Testis (tissue), 5 donors: ENCODE measurements at places on chromosomes 2 and 18.

GRCh38 chr18:37578886-37579513 lies 13.4 kb upstream of the CELF4 start:
- peaks cover 6% of the 10 kb centered on the region for H3K4me1 ChIP-seq
- no peak overlapping the region for H3K4me3 ChIP-seq
- H3K36me3 ChIP-seq: no peaks in the 10 kb centered on the region
- DNase-seq: peak; percentile 38
- no peaks in the 10 kb centered on the region for H3K27me3 ChIP-seq

- H3K27me3 ChIP-seq: no peaks in the 10 kb centered on the region
- DNase-seq: no peak
- peaks cover 7% of the 10 kb centered on the region for H3K4me1 ChIP-seq
- no peak overlapping the region for H3K4me3 ChIP-seq
- no peaks in the 10 kb centered on the region for H3K36me3 ChIP-seq
Observed at GRCh38 chr2:66832646-66833435, 397.9 kb downstream of the MEIS1 start.

GRCh38 chr2:19029655-19030054 lies 328.8 kb downstream of the OSR1 start:
- no peak overlapping the region for H3K4me3 ChIP-seq
- no peaks in the 10 kb centered on the region for H3K36me3 ChIP-seq
- no peaks in the 10 kb centered on the region for H3K27me3 ChIP-seq

- no peak overlapping the region for H3K27ac ChIP-seq
- no peaks in the 10 kb centered on the region for H3K27me3 ChIP-seq
- H3K36me3 ChIP-seq: no peaks in the 10 kb centered on the region
- DNase-seq: no peak
- no peak overlapping the region for H3K4me3 ChIP-seq
- no peaks in the 10 kb centered on the region for H3K4me1 ChIP-seq
Observed at GRCh38 chr2:6793371-6793770, 72.3 kb downstream of the CMPK2 start.

- H3K4me1 ChIP-seq: no peaks in the 10 kb centered on the region
- H3K4me3 ChIP-seq: no peak overlapping the region
- H3K27me3 ChIP-seq: no peaks in the 10 kb centered on the region
- DNase-seq: peak; percentile 19
- H3K27ac ChIP-seq: no peak overlapping the region
- no peaks in the 10 kb centered on the region for H3K36me3 ChIP-seq
Observed at GRCh38 chr18:63570721-63571120, 16.4 kb upstream of the SERPINB13 start.

DNA sequence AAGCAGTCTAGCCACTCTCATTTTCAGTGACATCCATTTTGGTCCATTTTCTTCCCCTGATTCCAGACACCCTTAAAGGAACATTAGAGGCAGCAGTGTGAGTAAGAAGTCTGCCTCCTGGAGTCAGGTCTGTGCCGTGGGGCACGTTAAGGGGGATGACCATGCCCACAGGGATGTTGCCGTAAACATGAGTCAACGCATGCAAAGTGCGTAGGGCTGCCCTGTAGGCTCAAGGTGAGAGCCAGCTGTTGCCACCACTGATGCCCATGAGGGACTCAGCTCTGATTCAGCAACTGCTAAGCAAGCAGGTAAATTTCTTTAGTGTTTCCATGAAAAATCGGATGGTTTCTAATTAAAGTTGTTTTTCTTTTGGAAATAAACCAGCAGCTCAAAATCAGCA lies 61.4 kb upstream of the TFCP2L1 start:
- H3K36me3 ChIP-seq: no peaks in the 10 kb centered on the region
- H3K4me1 ChIP-seq: no peaks in the 10 kb centered on the region
- H3K27me3 ChIP-seq: no peaks in the 10 kb centered on the region
- no peak for DNase-seq
- H3K27ac ChIP-seq: no peak overlapping the region

DNA sequence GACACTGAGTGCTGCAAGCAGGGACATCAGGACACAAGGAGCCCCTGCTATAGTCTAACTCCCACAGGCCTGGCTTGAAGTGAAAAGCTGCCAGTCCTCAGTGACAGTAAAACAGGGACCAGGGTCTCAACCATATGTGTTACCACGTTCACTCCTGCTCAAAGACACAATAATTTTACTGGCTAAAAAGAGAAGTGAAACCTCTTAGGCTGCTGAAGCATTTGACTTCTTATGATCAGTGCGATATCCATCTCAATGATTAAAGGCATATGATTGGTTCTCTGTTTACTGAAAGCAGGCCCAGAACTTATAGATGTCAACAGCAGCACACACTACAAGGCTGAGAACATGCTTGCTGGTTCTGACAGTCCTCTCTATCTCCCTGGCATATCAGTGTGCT lies 129.8 kb upstream of the LMAN1 start:
- DNase-seq: no peak
- H3K4me1 ChIP-seq: no peaks in the 10 kb centered on the region
- no peak overlapping the region for H3K4me3 ChIP-seq
- H3K27me3 ChIP-seq: no peaks in the 10 kb centered on the region
- H3K27ac ChIP-seq: no peak overlapping the region

GRCh38 chr2:2919574-2920365 lies 457.8 kb downstream of the EIPR1 start:
- no peaks in the 10 kb centered on the region for H3K36me3 ChIP-seq
- no peaks in the 10 kb centered on the region for H3K4me1 ChIP-seq
- no peaks in the 10 kb centered on the region for H3K27me3 ChIP-seq
- no peak overlapping the region for H3K27ac ChIP-seq
- H3K4me3 ChIP-seq: no peak overlapping the region

DNA sequence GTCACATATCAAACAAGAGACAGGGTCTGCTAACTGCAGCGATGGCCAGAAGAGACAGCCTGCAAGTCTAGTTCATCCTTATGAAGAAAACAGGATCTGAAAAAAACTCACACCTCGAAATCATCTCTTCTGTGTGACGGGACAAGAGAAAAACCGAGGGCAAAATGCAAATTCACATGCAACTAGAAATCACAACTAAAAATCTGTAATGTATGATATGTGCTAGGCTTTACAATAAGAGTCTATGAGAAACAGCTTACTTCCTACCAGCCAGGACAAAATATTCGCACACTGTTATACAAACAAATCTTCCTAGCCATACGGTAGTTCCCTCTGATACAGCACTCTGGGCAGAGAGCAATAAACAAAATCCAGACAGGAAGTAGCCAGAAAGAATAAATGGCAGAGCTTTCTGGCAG lies 48.8 kb downstream of the ANKRD44 start:
- no peaks in the 10 kb centered on the region for H3K4me1 ChIP-seq
- no peak for DNase-seq
- no peak overlapping the region for H3K4me3 ChIP-seq
- no peaks in the 10 kb centered on the region for H3K36me3 ChIP-seq
- H3K27ac ChIP-seq: no peak overlapping the region
- H3K27me3 ChIP-seq: no peaks in the 10 kb centered on the region

- no peaks in the 10 kb centered on the region for H3K36me3 ChIP-seq
- no peak overlapping the region for H3K27ac ChIP-seq
Observed at GRCh38 chr18:21669736-21670285, 34.8 kb downstream of the ABHD3 start.

DNA sequence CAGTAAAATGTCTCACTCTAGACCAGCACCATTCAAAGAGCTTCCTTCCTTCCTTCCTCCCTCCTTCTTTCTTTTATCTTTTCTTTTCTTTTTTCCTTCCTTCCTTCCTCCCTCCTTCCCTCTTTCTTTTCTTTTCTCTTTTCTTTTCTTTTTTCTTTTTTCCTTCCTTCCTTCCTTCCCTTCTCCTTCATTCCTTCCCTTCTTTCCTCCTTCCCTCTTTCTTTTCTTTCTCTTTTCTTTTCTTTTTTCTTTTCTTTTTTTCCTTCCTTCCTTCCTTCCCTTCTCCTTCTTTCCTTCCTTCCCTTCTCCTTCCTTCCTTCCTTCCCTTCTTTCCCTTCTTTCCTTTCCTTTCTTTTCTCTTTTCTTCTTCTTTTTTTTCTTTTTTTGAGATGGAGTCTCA lies 985.1 kb downstream of the DSC3 start:
- no peak overlapping the region for H3K4me3 ChIP-seq
- no peaks in the 10 kb centered on the region for H3K36me3 ChIP-seq
- no peak for DNase-seq
- H3K4me1 ChIP-seq: no peaks in the 10 kb centered on the region
- H3K27me3 ChIP-seq: no peaks in the 10 kb centered on the region

DNA sequence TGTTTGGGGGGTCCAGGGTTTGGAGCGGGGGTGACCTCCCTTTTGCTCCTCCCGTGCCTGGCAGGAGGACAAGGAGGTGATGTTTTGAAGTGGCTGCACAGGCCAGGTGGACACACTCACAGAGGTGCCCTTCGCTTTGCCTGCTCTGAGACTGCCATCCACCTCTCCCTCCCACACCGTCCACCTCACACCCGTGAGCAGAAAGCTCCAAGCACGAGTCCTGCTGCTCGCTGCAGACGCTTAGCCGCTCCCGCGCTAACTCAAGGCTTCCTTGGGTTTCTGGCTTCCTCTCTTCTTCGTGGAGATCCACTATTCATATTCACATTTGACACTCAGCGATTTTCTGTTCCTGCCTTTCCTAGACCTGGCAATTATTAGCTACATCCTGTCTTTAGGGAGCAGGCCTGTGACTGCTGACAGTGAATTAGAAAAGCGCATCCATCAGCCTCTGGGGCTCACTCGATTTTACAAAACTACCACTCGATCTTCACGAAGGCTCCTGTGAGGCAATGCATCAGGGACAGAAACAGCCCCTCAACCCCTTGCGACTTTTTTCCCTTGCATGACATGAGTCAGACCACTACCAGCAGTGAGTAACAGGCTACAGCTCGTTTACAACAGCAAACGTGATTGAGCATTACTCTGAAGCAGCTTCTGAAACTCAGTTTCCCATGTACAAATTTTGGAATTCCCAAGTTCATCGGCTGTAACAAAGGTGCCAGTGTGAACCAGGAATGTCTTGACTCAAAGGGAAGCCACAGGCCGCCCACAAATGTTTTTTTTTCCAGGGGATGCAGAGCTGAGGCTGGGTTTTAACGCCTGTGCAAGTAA lies 238.7 kb upstream of the SOX11 start:
- H3K4me1 ChIP-seq: no peaks in the 10 kb centered on the region
- no peaks in the 10 kb centered on the region for H3K27me3 ChIP-seq
- H3K27ac ChIP-seq: no peak overlapping the region
- no peak for DNase-seq

- H3K27ac ChIP-seq: no peak overlapping the region
- H3K4me3 ChIP-seq: no peak overlapping the region
- H3K27me3 ChIP-seq: no peaks in the 10 kb centered on the region
- DNase-seq: no peak
Observed at GRCh38 chr2:134181219-134181618, 72.7 kb upstream of the MGAT5 start.

DNA sequence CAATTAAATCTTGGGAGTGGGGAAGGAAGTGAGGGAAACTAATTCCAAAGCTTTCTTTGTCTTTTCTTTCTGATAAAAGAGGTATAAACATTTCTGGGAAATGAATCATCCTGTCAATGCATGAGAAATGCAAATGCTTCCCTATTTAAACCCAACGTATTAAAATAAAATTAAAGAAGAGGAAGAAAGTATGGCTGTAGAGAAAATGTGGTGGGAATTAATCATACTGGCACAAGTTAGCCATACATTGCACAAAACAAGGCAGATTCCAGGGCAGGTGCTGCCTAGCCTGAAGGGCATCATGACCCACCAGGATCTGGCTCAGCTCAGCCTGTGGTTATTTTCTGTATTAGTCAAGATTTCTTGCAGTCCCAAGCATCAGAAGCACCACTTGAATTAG lies 338.0 kb downstream of the NYAP2 start:
- H3K27me3 ChIP-seq: no peaks in the 10 kb centered on the region
- no peak for DNase-seq
- H3K4me1 ChIP-seq: peaks cover 8% of the 10 kb centered on the region
- H3K27ac ChIP-seq: no peak overlapping the region
- H3K36me3 ChIP-seq: no peaks in the 10 kb centered on the region

- no peak for DNase-seq
- H3K4me3 ChIP-seq: no peak overlapping the region
- no peaks in the 10 kb centered on the region for H3K27me3 ChIP-seq
- no peak overlapping the region for H3K27ac ChIP-seq
Observed at GRCh38 chr2:14967729-14968128, 335.2 kb downstream of the LRATD1 start.

DNA sequence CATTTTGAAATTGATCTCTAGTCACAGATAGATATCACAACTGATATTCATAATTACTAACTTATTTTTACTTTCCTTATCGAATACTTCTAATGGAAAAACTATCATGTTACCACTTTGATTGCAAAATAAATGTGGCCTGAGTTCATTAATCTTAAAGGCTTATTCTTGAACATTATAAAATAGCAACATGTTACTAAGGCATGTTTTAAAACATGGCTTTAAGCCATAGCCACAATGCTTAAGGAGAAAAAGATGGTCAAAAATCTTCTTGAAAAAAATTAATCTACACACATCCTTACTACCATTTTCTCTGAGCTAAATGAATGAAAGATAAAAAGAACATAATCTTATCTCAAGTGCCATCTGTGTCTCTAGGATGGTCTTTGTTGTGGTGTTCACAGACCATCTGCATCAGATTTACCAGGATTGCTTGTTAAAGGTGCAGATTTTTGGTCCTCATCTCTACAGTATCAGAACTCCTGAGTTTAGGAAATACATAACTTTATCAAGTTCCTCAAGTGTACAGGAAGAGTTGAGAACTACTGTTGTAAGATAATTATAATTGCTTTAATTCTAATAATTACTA lies 15.3 kb downstream of the MTX2 start:
- no peaks in the 10 kb centered on the region for H3K27me3 ChIP-seq
- H3K4me1 ChIP-seq: no peaks in the 10 kb centered on the region
- H3K36me3 ChIP-seq: no peaks in the 10 kb centered on the region
- no peak for DNase-seq
- no peak overlapping the region for H3K4me3 ChIP-seq

GRCh38 chr2:113000436-113000835 lies 4.8 kb upstream of the IL36A start:
- H3K36me3 ChIP-seq: no peaks in the 10 kb centered on the region
- no peak for DNase-seq
- H3K4me1 ChIP-seq: no peaks in the 10 kb centered on the region
- H3K27ac ChIP-seq: no peak overlapping the region
- no peaks in the 10 kb centered on the region for H3K27me3 ChIP-seq

- H3K4me1 ChIP-seq: no peaks in the 10 kb centered on the region
- H3K4me3 ChIP-seq: no peak overlapping the region
- no peak overlapping the region for H3K27ac ChIP-seq
- DNase-seq: no peak
- H3K36me3 ChIP-seq: no peaks in the 10 kb centered on the region
Observed at GRCh38 chr2:102304268-102304667, 7.1 kb upstream of the IL1RL1 start.

GRCh38 chr18:75504469-75504868 lies 77.0 kb upstream of the SMIM21 start:
- no peak overlapping the region for H3K27ac ChIP-seq
- no peaks in the 10 kb centered on the region for H3K27me3 ChIP-seq

- H3K27me3 ChIP-seq: no peaks in the 10 kb centered on the region
- DNase-seq: no peak
- H3K36me3 ChIP-seq: no peaks in the 10 kb centered on the region
- H3K4me1 ChIP-seq: no peaks in the 10 kb centered on the region
Observed at GRCh38 chr2:35822716-35823115, 532.9 kb upstream of the CRIM1 start.

- no peak for DNase-seq
- H3K27me3 ChIP-seq: no peaks in the 10 kb centered on the region
- H3K27ac ChIP-seq: no peak overlapping the region
- no peaks in the 10 kb centered on the region for H3K36me3 ChIP-seq
- H3K4me1 ChIP-seq: no peaks in the 10 kb centered on the region
- no peak overlapping the region for H3K4me3 ChIP-seq
Observed at GRCh38 chr2:118114863-118115262, 26.6 kb downstream of the INSIG2 start.

GRCh38 chr2:204744506-204744905 lies 199.2 kb downstream of the PARD3B start:
- H3K4me3 ChIP-seq: no peak overlapping the region
- no peaks in the 10 kb centered on the region for H3K36me3 ChIP-seq
- H3K4me1 ChIP-seq: no peaks in the 10 kb centered on the region
- DNase-seq: no peak
